ENCODE measurements at places on chromosomes 2 and 18.

DNA sequence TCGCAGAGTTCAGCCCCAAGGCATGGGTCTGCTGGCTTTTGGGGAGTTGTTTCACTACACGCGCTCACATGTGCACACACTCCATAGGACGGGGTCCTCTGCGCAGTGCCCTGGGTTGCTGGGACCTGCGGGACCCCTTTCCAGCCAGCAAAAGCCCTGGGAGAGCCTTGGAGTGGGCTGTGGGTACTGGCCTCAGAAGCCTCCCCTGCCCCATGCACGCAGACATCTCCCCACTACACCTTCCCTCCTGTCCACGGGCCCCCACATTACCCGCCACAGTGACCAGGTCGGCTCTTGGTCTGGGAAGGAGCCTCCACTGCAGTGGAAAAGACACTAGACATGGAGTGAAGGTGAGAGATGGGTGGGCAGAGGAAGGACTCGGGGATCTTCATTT is 48.5 kb downstream of the FAM168B start:
- DNase-seq, result no peak

GRCh38 chr18:35443434-35443833 is 54.3 kb downstream of the INO80C start:
- no peak for DNase-seq

- no peak for DNase-seq
Measured at GRCh38 chr2:219636941-219637841, 9.8 kb downstream of the SLC4A3 start.

- DNase-seq, result no peak
Measured at GRCh38 chr2:1024981-1025380, 74.3 kb downstream of the SNTG2 start.

DNA sequence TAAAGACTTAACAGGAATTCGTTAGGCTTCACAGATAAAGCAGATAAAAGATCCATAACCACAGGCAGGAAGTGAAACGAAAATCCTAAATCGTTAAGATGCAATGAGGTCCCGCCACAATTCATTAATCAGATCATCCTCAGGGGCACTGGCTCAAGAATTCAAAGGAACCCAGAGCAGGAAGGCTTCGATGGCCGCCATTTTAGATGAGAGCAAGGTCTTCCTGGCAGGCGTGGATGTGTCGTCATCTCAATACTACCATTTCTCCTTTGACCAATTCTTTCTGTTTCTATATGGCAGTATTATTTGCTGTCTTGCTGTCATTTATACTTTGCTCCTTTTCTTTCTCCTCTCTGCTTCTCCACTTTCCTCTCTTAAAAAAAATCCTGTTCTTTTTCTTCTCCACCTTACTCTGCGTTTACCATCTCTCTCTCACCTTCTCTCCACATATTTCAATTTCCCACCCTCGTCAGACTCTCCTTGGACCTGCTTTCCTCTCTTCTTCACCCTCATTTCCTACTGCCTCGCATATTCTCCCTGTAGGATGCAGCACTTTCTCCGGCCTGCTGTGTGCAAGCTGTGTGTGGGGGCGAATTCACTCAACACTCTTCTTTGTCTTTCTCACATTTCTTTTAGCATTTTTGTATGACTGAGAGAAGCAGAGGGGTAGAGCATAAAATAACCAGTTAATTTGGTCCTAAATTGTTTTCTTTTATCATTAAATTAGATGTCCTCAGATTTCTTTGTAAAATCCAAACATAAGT is 35.1 kb upstream of the LHCGR start:
- DNase-seq, result no peak

DNA sequence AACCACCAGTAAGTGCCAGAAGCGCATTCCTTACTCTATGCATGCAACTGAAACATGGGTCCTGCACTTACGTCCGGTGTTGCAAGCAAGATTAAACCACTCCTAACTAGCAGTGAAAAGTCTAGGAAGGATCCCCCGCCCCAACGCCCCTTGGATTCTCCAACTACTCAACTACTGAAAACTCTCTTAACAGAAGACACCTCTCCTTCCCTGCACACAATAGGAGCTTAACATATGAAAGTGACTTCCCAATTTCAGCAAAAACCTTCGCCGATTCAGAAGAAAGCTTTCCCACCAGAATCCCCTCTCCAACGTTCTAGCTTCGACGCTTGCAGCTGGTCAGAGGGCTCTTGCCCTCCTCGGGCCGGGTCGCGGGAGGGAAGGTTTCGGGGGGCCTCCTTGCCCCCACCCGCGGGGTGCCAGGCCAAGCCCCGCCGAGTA is 578 bp downstream of the IWS1 start:
- DNase-seq, result no peak

DNA sequence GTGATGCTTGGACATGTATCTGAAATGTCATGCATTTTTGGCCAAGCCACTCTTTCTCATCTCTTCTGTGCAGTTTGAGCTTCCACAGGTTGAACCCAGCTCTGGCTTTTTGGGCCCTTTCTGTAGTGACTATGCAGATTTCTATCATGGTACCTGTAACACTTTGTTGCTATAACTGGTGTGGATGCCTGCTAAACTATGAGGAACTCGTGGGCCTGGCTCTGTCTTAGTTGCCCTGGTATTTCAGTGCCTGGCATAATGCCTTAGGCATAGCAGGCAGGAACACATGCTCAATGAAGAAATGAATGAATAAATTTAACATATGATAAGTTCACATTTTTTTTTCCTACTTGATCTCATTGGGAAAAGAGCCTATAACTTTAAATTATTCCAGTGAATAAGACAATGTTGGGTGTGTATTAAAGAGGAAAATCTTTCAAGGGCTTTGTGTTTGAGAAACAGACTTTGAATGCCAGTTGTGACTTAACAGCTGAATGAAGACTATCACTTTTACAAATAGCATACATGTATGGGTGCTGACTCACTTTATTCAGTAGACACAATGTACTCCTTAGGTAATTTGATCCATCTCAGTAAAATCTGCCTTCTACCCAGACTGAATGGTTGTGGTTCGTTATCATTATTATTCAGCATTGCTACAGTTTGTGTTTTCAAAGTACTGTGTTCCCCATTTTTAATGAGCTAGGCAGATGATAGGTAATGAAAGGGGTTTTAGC is 86.4 kb upstream of the MAP4K3 start:
- DNase-seq, result no peak

DNA sequence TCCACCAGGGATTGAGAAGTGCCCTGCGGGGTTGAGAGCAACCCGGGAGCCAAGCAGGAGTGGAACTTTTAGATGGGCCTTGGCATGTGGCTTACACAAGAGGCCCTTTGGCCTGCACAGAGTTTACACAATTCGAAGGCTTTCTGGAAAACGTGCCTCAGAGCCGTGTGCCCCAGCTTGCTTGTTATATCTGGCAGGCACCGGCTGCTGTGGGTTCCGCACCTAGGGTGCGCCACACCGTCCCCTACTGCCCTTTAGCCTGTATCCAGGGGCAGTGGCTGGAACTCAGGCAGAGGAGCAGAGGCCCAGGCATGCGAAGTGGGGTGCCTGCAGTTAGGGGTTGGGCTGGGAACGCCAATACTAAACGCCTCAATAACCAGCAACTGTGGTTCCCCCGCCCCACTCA is 32.9 kb upstream of the EDAR start:
- DNase-seq, result no peak

Data from C1 segment of cervical spinal cord (tissue), 14 donors.